Fibroblast of skin of left biceps (primary cell): ENCODE measurements at places on chromosomes 16 and 17.

DNA sequence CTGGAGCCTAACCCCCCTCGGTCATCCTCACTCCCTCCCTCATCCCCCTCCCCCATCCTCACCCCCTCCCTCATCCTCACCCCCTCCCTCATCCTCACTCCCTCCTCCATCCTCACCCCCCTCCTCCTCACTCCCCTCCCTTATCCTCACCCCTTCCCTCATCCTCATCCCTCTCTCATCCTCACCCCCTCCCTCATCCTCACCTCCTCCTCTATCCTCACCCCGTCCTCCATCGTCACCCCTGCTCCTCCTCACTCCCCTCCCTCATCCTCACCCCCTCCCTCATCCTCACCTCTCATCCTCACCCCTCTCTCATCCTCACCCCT is 571 bp downstream of the PRSS33 start:
- DNase-seq, result no peak

DNA sequence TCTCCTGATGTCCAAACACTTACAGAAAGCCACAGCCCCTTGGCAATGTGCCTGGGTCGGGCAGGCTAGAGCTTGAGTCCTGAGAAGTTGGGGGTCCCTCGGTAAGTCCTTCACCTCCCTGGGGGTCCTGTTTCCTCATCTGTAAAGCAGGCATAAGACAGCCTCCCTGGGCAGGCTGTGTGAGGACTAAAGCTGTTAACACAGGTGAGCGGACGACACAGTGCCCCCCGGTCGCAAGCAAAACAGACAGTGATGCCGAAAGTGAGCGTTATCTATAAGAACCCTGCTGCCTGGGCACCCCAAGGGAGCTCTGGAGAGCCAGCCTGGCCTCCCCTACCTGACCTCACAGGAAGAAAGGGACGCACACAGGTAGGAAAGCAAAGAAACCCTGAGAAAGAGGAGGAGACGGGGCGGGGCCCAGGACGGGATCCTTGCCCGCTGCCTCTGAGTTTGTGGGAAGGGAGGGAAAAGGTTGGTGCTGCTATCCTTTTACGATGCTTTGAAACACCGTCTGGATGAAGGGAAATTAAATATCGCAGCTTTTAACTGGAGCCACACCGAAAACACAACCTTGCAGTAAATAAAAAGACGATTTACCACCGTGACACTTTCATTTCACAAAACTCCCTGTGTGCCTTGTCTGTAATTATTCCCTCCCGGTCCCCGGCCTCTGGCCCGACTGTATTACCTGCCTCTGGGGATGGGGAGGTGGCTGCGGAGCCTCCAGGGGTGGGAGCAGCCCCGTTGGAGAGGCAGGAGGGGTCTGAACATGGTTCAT is 67.1 kb downstream of the ENGASE start:
- DNase-seq, result no peak

- no peak for DNase-seq
These were observed 8.1 kb upstream of the ABCA5 start for GRCh38 chr17:69335058-69335457.

DNA sequence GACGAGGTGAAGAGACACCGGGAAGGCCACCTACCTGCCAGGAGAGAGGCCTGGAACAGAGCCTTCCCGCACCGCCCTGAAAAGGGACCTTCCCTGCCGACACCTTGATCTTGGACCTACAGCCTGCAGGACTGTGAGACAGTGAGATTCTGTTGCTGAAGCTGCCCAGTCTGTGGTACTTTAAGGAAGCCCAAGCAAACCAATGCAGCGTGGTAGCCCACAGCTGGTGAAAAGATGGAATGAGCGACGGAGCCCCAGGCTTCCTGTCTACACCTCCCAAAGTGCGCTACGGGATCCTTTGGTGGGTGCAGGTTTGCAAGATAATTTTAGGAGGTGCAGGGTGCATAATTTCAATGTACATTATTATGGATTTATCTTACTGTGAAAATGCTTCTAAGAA is 33.9 kb downstream of the TNFRSF13B start:
- DNase-seq, result no peak

DNA sequence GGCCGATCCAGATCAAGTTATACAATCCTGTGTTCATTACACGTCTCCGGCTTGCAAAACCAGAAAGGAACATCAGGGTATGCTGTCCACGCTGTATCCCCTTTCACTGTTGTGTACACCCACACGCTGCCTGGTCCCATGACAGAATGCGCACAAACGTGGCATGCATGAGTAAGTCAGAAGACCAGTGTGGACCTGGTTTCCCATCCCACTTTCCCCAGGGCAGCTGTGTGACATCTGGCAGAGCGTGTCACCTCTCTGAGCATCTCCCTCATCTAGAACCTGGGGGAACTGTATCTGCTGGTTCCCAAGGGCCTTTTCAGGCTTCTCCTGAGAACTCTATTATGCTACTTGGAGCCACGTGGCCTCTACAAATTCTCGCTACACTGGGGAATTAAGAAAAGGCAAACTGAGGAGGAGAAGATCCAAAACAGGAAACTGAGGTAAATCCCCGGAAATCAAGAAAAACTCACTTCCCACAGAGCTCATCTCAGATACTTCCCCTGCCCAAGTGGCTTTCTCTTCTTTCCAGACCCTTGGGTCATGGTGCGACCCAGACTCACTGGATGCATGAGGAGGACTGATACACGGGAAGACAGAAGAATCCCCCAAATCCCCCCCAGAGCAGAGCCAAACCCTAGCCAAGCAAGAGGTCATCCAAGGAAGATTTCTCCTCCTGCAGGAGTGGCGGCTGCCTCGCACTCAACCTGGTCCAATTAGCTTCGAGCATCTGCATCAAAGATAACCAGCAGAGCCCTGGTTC is 139.3 kb downstream of the GAS7 start:
- no peak for DNase-seq

GRCh38 chr17:15007147-15007553 is 258.0 kb downstream of the PMP22 start:
- no peak for DNase-seq

- no peak for DNase-seq
These were observed 527 bp downstream of the SIAH1 start for GRCh38 chr16:48384520-48385252.

DNA sequence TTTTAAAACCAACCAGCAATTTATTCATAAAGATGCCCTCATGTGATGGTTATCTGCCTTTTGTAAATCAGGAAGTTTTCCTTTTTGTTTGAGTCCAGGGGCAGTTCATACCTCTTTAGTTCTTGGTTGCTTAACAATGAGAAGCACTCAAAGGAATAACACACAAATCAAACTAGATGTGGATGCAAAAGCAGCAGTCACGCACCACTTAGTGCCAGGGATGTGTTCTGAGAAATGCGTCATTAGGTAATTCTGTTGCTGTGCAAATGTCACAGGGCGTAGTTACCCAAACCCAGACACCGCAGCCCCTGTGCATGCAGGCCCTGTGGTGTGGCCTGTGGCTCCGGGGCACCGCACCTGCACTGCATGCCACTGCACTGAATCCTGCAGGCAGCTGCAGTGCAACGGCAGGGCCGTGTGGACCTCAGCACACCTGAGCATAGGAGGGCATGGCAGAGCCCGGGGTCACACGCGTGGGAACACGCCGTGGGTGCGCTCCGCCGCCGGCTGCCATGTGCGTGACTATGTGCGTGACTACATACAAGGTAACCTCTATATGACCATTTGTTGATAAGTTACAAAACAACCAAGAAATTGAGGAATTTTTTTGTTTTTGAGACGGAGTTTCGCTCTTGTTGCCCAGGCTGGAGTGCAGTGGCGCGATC is 39.6 kb downstream of the PKD1 start:
- no peak for DNase-seq

DNA sequence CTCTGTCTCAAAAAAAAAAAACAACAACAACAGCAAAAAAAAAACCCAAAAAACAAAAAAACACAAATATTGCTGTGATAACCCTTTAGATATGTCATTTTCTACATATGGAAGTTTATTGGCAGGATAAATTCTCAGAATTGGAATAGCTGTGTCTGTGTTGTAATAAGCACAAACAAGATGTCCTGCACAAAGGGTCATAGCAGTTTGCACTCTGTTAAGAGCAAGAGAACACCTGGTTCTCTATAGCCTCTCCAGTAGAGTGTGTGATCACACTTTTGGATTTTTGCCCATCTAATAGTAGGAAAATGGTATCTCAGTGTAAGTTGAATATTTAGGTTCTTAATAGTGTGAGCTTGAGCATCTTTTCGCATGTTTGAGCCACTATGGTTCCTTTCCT is 60.4 kb downstream of the USP43 start:
- no peak for DNase-seq

GRCh38 chr17:77528516-77529327 is 388.0 kb downstream of the SEC14L1 start:
- no peak for DNase-seq

DNA sequence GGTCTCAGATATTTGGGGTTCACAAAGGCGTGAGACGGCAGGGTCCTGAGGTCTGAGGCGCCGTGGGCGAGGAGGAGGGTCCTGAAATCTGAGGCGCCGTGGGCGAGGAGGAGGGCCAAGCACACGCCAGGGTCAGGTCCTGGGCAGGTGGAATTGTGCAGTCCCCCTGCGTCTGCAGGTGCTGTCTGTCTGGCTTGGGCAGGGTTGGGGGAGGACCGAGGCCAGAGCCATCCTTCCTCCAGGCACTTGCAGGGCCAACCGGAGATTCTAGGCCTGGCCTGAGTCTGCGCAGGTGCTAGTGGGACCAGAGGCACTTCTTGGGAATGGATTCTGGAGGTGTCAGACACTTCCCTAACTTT is 2.4 kb upstream of the APRT start:
- DNase-seq, result no peak

DNA sequence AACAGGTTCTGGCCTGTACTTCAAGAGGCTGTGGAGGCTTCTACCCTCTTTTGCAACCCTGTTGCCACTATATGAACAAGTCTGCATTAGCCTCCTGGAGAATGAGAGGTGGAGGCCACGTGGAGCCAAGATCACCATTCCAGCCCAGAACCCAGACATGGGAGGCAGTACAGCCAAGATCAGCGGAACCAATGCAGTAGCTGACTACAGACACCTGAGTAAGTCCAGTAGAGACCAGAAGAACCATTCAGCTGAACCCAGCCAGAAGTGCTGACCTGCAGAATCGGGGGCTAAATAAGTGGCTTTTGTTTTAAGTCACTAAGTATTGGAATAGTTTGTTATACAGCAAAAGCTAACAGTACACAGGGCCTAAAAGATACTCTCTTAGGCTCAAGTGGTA is 12.1 kb downstream of the FAM20A start:
- no peak for DNase-seq

DNA sequence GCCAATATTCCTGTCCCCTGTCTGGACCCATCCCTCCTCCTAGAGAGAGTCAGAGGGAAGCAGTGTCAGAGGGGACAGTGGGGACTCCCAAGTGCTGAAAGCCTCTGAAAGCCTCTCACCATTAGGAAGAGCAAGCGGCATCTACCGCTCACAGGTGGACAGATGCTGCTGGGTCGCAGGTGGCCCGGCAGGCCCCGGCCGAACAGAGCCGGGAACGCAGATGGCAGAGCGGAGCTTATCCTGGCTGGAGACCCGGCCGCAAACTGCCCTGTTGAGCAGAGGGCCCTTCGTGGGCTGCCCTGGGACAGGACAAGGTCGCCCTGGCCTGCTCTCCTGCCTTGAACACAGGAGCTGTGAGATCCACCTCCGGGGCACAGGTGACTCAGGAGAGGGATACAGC is 23.0 kb upstream of the NAT9 start:
- no peak for DNase-seq

DNA sequence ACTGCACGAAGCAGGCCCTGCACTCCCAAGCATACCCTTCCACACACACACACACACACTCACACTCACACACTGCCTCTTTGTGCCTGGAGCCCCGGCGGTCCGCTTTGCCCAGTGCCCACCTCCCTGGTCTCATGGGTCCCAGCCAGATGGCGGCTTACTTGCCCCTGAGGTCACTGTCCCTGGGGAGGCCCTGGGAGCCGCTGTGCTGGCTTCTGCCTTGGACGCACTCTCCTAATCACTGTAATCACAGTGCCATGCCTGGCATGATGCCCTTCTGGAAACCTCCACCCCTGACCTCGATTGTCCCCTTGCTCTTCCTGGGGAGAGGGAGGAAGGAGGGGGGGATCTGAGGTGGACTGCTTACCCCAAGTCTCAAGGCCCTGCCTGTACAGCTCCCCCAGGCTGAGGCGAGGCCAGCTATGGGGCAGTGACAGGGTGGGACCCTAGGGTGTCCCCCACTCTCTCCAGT is 36.0 kb downstream of the ARHGAP23 start:
- no peak for DNase-seq

DNA sequence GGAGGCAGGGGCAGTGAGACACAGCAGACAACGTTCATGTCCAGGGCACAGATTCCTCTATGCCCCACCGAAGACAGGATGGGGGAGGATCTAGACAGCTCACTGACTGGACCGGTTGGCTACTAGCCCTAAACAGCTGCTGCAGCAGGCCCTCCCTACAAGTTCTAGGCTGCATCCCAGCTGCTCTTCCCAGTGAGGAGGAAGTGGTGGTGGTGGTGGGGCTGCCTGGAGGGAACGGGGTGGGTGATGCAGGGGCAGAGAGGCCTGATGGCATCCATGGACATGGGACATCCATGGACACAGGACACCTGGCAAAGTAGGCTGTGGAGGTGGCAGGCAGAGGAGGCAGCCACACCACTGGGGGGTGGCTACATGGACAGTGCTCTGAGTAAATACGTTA is 18.3 kb downstream of the SPHK1 start:
- DNase-seq, result no peak

DNA sequence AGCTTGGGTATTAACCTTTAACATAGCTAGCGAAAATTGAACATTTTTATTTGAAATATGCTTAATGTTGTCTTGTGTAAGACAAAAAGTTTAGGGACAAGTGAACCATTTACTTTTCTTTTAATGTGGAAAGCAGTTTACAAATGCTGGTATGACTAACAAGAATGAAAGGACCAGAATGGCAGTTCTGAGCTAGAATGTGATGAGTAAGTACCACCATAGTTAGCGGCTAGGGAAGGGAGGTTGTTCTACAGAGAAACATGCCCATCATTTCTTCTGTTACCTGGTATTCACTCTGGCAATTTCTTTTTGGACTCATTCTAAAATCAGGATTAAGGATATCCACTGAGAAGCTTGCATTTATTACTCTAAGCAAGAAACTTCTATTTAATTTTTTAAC is 121.1 kb downstream of the WWOX start:
- no peak for DNase-seq

DNA sequence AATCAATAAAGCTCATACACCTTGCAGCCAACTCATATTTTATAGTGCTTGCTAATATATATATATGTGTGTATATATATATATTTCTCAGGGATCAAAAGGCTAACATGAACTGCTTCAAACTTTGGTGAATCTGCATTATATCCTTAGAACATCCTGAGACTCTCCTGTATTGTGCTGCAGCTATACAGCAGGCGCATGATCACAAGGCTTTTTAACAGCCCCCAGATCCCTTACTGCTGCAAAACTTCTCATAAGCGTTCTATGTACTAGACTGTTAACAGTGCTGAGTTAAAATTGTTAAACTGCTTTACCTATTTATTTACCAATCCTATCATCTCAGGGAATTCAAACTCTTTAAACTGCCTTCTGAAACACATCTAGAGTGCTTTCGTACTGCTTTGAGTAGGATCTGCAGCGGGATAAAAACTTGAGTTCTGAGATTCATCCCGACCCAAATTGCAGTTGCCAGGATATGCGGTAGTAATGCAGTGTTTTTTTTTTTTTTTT is 1.3 kb downstream of the GPATCH8 start:
- DNase-seq, result no peak
